CD4-positive, alpha-beta T cell treated with Interleukin-17A for 1 hour (primary cell): ENCODE measurements at places on chromosomes 11 and 22.

DNA sequence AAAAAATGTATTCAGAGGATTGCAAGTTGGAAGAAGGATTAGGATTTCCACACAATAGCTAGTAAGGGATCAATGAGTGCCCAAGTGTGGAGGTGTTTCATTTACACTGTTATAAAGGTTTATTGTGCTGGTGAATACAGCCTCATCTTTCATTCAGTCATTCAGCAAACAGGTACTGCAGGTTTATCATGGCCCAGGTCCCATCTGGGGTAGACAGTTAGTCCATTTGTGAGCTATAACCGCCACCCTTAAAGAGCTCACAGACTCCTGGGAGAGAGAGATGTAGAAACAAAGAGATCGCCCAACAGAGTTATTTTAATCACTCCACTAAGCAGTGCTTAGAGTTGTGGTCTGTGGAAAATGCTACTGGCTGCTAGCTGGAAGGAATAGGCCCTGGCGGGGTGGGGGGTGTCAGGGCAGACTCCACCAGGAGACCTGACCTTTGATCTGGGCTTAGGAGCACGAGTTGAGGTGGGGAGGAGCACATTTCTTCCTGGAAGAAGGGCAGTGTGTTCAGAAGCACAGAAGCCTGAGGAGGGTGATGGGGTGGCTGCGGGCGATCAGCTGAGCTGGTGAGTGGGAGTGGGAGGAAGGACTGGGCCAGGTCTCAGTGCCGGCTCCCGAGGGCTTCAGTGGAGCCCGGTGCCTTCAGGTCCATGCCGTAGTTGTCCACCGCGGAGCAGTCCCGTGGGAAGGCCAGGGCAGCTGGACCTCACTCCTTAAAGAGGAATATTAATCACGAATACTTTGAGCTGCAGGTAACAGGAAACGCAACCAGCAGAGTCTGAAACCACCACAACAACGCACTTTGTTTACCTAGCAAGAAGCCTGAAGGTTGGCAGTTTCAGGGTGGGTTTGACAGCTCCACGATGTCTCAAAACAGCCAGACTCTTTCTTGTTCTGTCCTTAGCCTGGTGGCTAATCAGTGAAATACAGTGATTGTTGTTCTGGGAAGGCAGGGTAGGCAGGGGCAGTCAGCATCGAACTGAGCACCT, 11.2 kb downstream of the TOM1 start:
- no peak for DNase-seq

DNA sequence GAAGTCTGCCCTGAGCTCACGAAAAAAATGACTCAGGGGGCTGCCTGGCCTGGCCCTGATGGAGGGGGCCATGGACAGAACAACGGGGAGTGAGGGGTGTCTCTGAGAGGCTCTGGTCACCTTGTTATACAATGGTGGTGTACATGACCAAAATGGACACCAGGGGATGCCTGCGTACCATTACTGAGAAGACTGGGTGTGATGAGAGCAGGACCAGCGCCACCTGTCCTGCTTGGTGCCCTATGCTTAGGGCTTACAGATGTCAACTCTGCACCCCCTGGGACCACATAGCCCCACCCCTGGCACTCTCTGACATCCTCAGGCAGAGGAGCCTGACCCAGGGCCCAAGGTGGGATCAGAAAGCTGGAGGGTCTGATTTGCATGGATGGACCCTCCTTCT, 104.8 kb downstream of the ZNF280B start:
- DNase-seq, result no peak

- DNase-seq, result no peak
These were observed 4.8 kb downstream of the CCDC88B start for GRCh38 chr11:64344787-64345186.

DNA sequence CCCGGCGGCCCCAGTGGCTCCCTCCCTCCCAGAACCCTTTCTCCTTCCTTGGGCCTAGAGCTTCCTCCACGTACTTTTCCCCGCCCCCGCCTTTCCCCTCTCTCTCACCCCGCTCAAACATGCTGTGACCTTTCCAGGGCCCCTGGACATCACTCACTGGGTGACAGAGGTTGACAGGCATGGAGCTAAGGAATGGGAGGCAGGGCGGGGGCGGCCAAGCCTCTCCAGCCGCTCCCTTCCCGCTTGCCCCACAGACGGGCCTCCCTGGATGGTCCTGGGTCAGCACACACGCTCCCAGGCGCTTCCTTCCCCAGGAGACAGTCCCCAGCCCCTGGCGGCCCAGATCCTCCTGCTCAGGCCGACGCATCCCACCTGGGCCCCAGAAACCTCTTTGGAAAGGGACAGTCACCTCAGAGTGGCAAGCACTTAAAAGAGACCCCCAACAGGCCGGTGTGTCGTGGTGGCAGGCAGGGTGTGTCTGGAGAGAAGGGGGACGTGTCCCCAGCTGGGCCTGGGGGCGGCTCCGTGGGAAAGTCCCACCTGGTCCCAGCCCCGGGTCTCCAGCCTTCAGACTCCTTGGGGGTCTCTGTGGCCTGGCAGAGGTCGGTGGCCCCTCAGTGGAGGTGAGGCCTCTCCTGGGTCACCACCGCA, 8.8 kb downstream of the H19 start:
- no peak for DNase-seq

DNA sequence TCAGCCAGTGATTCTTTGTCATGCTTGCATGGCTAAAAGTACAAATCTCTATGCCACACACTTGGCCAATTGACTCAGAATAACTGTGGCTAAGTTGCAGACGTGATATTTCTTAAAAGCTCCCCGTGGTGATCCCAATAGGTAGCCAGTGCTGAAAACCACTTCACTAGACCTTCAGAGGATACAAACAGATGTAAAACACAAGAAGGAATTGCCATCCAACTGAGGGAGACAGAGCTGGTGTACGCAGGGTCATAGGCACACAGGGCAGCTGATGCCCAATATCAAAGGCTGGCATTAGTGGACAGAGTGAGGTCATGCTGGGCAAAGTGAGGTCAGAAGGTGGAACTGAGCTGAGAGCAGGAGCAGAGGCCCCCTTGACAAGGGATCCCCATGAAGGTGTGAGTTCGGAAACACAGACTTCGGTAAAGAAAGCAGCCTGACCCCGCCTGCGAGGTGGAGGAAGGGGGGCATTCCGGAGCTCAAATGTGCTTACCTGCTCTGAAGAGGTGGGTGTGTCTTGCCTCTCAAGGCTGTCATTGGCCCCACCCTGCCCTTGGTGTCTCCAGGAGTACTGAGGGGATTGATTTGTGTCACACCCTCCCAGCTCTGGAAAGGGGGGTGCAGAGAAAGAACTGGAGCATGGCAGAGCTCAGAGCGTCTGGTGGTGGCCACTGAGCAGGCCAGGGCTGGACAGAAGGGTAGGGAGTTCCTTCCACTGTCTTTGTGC, 344.9 kb upstream of the B3GAT1 start:
- no peak for DNase-seq

GRCh38 chr11:120344302-120345004, 8.2 kb downstream of the ARHGEF12 start:
- DNase-seq, result peak; percentile 83

DNA sequence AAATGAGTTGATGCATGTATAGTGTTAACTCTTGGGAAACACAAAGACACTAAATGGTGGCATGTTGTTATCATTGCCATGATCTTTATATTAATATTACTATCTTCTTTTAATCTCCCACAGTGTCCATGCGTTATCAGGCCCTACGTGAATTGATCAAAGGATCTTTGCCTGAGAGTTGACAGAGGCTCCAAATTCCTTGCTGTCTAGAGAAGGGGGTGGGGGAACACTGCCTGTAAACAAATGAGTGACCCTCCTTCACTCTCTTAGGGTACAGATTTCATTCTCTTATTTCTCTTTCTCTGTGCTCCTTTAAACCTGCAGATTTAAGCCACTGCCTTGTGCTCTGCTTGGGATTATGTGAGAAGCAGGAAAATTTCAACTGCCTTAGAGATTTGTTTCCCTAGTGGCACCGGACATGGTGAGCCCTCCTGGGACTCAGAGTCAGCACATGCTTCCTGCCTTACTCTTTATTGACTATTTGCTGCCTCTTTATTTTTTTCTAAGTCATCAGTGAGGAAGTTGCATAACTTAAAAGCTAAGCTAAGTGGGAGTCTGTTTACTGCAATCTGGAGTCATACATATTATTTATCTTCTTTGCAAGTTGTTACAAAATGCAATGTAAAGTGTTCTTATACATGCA, 122.9 kb downstream of the MAML2 start:
- DNase-seq, result no peak

DNA sequence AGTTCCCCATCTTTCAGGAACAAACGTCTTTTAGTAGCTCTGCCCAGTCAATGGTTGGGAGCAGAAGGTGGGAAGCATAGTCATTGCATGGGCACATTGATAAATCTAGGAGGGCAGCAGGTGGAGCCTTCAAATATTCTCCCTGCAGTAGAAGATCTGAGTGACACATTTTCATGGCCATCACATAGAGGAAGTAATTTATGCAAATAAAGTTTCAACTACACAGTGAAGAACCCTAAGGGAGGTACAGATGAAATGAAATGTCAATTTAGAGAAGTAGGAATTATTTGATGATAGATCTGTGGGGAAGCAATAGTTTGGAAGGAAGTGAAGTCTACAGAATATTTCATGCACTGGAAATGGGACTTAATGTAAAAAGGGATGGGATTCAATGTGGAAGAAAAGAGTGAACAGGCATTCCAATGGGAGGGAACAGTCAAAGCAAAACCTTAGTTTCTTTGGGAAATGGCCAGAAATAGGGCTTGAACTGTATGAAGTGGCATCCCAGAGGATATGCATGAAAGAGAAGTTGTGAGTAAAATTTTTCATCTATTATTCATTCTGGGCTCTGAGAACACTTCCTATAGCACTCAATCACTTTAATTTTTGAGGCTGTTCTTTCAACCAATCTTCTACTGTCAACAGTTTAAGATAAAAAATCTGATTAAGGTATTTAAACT, 256.2 kb upstream of the LUZP2 start:
- DNase-seq, result no peak

DNA sequence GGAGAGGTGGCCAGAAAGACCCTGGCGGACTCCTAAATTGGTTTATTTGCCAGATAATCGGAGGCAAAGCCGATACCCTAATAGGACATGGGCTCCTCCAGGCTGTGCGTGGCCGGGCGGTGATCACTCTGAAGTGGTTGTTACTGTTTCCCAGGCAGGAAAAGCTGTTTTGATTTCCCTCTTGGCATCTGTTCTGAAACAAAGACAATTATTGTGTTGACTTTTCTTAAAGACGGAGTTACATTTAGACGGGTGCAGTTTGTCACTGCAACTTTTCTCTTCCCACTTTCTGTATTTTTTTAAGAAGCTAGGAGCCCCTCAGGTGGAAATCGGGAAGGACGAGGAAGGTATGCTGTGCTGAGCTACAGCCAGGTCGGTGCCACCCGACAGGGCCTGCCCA, 1288.4 kb downstream of the BRD1 start:
- DNase-seq, result no peak

GRCh38 chr11:1541474-1542204, 30.4 kb downstream of the DUSP8 start:
- DNase-seq, result no peak

- DNase-seq, result no peak
These were observed 71.4 kb downstream of the MTMR3 start for GRCh38 chr22:29954203-29954855.

DNA sequence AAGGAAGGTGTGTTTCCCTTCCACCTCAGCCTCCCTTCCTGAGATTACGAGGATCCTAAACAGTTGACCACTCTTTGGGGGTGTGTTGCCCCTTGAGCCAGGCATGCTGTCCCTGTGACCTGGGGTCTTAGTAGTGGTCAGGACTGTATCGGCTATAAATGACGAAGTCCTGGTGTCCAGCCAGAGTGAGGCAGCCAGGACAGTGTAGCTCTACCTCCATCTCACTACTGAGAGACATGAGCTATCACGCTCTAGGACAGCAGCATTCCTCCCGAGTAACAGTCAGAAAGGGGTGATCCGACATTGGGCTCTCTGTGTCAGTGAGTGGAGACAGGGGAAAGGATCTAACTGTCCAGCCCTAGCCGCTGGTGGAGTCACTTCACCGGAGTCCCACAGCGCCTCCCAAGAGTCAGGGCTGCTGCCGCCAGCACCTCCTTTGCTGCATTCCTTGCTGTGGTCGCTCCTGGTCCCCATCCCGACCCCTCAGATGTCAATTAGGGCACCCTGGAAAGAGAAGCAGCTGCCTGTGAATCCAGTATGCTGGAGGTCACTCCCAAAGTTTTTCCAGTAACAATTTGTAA, 3.3 kb upstream of the B3GNT6 start:
- DNase-seq, result no peak
